ENCODE measurements at places on chromosomes 4 and X.

- DNase-seq = no peak
Measured at GRCh38 chr4:92634882-92635281, 331.1 kb downstream of the GRID2 start.

GRCh38 chr4:92120810-92121498 is 182.8 kb upstream of the GRID2 start:
- no peak for DNase-seq

- DNase-seq = no peak
Measured at GRCh38 chr4:14375816-14376215, 626.5 kb upstream of the CPEB2 start.

- DNase-seq = no peak
Measured at GRCh38 chr4:189143263-189143952, 797.3 kb upstream of the FRG1 start.

- DNase-seq = no peak
Measured at GRCh38 chr4:139851639-139852038, 186.0 kb downstream of the MGST2 start.

- DNase-seq = no peak
Measured at GRCh38 chr4:145735827-145736226, 55.9 kb downstream of the C4orf51 start.

DNA sequence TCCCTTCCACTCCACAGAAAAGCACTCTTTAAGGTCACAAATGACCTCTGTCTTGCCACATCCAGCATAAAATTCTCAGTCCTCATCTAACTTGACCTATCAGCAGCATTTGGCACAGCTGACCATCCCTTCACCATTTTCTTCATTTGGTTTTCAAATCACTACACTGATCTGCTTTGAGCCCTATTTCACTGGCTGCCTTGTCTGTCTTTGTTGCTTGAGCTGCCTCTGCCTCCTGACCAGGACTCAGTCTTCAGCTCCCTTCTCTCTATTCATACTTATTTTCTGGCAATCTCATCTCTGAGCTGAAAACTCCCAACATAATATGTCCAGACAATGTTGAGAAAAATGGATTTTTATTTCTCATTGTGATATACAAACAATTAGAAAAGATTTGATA is 27.7 kb upstream of the PDE5A start:
- DNase-seq = no peak

DNA sequence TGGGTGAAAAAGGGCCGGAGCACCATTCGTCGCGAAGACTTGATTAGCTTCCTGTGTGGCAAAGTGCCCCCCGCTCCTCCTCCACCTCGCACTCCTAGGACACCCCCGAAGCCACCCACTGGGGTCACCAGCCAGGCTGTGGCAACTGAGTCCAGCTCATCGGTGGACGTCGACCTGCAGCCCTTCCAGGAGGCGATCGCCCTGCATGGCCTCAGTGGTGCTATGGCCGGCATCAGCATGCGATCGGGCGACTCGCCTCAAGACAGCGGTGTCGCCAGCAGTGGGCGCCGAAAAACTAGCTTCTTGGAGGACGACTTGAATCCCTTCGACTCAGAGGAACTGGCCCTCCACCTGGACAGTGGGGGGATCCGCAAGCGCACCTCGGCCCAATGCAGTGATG is 126.8 kb upstream of the CXorf66 start:
- no peak for DNase-seq

- no peak for DNase-seq
Measured at GRCh38 chr4:105304085-105304484, 157.4 kb downstream of the TET2 start.

DNA sequence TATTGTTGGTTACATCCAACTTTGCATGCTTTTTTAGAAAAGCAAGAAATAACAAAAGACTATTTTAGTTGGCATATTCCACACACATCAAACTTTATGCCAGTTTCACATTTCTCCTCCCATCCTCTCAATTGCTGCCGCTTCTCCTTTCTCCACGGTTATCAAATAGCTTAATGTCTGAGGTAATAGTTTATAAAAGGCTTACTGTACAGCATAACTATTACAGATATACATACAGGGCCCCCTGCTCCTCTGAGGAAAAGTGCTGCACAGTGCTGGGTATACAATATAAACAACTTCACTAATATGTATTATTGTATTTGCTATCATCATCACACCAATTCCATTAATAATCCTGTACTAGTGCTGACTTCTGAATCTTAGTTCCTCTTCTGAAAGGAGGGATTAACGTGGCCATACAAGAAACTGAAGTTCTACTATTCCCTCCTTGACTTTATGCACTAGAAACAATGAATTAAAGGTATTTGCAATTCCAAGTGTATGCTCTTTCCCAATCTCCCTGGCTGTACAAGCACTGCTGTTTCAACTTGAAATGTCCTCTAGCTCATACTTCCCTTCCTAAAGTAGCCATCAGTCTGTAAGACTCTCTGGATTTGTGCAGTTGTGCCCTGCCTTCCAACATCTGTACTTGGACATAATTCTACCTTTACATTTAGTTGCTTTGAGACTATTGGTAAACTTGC is 2.5 kb downstream of the CCNI start:
- DNase-seq = no peak

GRCh38 chr4:1776521-1777161 is 16.5 kb upstream of the FGFR3 start:
- DNase-seq = no peak

- DNase-seq = no peak
Measured at GRCh38 chr4:140046543-140046942, 107.4 kb downstream of the MAML3 start.

DNA sequence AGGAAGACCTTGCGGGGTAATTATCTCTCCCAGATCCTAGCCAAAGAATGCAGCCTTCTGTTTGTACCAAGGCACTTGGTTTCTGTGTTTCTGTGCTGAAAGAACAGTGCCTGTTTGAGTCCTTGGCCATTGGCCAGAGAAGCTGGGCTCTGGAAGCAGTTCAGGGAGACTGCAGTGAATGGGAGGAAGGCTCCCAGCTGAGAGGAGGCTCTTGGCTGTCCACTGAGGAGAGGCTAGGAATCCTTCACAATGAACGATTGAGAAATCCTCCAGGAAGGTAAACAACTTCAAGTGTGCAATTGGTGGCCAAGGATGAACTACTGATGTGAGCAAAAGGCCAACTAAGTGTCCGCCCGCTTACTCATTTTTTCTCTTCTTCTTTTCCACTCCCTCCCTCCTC is 61.3 kb downstream of the HS3ST1 start:
- no peak for DNase-seq

DNA sequence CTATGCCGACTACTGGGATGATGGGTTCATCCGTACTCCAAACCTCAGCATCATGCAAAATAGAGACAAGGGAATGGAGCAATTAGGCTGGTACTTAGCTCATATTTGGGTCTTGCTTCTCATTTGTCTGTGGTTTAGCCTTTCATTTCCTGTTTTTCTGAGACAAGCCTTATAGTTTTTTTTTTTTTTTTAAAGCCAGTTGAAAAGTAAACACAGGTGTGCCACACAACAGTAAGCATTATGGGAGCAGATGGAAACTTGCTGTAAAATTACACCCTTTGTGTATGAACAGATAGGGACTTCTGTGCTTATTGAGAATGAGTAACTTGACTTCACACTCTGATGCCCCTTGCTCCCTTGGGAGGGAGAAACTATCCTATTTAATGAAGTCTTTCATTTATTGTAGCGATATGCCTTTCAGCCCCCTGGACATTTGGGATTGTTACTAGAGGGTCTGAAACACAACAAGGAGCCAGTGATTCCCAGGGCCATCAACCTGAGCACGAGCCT is 13.7 kb downstream of the RASSF6 start:
- DNase-seq = no peak

- no peak for DNase-seq
Measured at GRCh38 chr4:138327338-138327737, 85.2 kb upstream of the SLC7A11 start.

DNA sequence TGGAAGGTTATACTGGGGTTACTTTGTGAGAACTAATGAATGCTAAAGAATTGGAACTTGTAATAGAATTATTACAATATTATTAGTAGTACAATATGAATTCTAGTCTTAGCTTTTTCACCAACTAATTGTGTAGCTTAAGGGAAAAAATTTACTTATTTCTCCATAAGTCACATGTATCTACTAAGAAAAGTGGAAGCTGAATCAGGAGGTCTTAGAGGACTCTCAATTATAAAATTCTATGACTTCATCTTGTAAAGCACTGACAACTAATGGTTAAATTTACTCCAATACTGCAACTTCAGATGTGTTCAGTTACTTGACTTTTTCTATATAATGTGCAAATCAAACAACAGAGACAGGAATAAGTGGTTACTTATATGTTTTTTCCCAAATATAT is 899 bp upstream of the TMPRSS11D start:
- no peak for DNase-seq

GRCh38 chr4:55346851-55347255 is 811 bp downstream of the SRD5A3 start:
- DNase-seq = no peak

- DNase-seq = no peak
Measured at GRCh38 chrX:39492497-39493162, 605.1 kb downstream of the BCOR start.

All from CD4-positive, alpha-beta T cell treated with Interleukin-15 for 1 hour (primary cell).